ENCODE measurements at places on chromosomes 7 and 10. TPM values are rescaled to one million over a fixed set of nuclear protein-coding genes. Genes with fewer than 3 reads are reported as not detected.

- peak; percentile 63 for DNase-seq
Observed at GRCh38 chr7:69564454-69565417, 33.5 kb upstream of the AUTS2 start.

- no peak for DNase-seq
Observed at GRCh38 chr10:13417459-13418126, 69.5 kb upstream of the SEPHS1 start.

DNA sequence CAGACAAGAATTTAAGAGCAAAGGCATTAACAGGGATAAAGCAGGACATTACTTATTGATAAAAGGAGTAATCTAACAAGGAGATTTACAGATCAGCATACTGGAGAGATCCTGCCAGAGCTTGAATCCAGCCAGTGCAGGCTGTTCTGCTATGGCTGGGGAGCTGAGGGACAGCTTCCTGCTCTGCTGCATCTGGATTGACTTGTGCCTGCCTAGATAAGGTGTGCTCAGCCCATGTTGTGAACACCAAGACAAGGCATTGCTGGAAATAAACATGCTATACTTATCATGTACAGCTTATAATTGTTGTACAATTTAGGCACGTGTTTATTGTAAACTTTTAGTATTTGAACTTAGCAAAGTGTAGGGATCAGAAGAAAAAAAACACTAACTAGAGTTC lies 71.7 kb downstream of the HIF1AN start:
- DNase-seq = no peak

DNA sequence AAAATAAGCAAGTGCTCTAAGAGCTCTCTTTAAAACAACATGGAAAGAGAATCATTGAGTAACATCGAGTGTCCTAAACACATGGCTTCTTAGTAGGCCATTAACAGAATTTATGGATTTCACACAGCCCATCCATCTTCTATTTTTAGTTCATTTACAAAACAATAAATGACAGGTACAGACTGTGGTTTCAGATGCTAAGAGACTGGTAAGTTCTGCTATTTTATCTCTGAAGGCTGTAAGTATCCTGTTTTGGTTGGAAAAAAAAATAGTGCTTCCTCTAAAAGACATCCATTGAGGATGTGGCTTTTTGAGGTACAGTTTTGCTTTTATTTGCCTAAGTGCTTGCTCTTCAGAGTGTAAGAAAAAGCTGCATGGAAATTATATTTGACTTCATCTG lies 27.4 kb upstream of the GNAI1 start:
- no peak for DNase-seq

- DNase-seq = no peak
Observed at GRCh38 chr7:150902078-150903033, 50.0 kb downstream of the AOC1 start.

GRCh38 chr10:52665821-52666220 lies 106.8 kb downstream of the MBL2 start:
- DNase-seq = no peak

- DNase-seq = no peak
Observed at GRCh38 chr7:129144834-129145668, 544 bp downstream of the TSPAN33 start.

GRCh38 chr10:35533565-35533964 lies 71.6 kb upstream of the GJD4 start:
- no peak for DNase-seq

DNA sequence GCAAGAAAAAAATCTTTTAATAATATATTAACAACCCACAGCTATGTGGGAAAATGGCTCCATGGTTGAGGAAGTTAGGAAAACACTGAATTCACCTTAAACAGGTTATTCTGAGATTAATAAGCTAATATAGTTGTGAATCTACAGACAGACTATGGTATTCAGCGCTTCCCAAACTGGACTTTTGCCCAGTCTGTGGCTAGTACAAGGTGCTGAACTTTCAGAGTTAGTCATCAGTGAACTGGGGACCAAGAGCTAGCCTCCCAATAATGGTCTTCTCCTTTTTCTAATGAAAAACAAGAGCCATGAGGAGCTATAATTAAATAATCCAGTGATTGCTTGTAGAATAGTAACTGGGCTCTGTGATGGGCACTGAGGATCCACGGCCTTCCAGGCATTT lies 65.3 kb downstream of the FRMPD2 start:
- DNase-seq = no peak

- DNase-seq = no peak
Observed at GRCh38 chr7:101180130-101180755, at the start of gene NAT16. NAT16 (minus strand) TSS chr7:101180293; CDS start chr7:101174807, 5,486 bp downstream.

DNA sequence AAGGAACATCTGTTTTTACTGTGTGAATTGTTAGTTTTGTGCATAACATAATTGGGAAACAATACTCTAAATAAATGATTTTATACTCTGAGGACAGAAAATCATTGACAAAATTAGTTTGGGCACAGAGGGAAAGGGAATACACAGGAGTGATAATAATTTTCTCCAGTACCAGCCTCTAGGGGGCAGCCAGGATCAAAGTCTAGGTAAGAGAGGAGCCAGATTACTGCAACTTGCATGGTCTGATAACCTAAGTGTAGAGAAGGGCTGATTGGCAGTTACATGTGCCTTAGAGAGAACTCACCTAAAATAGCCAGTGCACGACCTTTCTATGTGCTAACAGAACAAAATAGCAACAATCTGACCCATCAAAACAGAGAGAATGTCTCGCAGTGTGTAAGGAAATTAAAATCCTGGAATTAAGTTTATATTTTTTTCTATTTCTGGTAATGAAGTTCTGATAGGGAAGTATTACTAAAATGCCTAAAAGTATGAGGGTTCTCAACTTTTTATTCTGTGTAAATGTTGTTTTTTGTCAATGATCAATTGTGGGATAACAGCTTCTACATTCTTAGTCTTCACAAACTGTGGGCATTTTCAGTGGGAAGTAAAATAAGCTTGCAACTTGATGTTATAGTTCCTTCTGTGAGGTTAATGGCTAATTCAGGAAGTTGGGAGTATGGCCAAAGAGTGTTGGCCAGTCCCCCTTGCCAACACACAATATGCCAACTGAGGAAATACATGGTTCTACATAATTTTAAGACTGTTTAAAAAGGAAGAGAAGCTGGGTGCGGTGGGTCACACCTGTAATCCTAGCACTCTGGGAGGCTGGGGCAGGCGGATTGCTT lies 66.4 kb downstream of the EXOC6 start:
- peak; percentile 35 for DNase-seq

- no peak for DNase-seq
Observed at GRCh38 chr7:155104913-155105312, 34.8 kb downstream of the HTR5A start.

ANKRD61 gene
- 3.4 TPM for polyA plus RNA-seq

HIF1AN gene
- 47.1 TPM for polyA plus RNA-seq

TUBAL3 gene
- 0.40 TPM for polyA plus RNA-seq

VWDE gene
- 8.7 TPM for polyA plus RNA-seq

GPR15LG gene
- 0.52 TPM for polyA plus RNA-seq

A1CF gene
- 9.9 TPM for polyA plus RNA-seq

CFAP43 gene
- polyA plus RNA-seq = 39.1 TPM
